ENCODE measurements at places on chromosomes 2 and 18.

DNA sequence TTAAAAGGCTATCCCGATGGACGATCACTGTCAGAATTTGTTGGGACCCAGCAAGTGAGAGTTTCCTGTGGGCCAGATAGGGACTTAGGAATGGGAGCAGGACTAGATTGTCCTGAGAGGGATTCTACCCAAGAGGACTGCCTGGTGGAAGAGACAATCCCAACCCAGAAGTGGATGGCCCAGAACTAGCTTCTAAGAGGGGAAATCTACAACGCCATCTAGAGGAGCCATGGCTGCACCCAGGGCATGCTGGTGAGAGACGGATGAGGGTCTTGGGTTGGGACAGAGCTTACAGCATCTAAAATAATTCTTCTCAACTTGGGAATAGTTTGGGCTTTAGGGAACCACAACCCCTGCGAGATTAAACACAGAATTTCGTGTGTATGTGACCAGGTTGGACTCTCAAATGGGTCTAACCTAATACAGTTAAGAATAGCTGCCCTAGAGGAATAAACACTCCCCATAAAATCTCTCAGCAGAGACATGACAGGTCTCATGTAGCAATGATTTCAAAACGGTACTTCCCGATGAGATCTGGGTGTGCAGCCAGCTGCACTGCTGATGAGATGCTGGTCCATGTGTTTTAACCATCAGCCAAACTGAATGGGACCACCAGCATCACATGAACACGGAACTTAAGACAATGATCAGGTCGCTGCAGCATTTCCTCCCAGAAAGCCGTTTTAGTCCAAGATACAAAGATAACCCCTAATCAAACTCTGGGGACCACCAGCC is 50.8 kb downstream of the CCBE1 start:
- DNase-seq = no peak

GRCh38 chr2:160445673-160446072 is 47.9 kb downstream of the RBMS1 start:
- no peak for DNase-seq

GRCh38 chr2:218997731-218998130 is 4.5 kb upstream of the CRYBA2 start:
- no peak for DNase-seq

GRCh38 chr2:144607891-144608521 is 88.1 kb upstream of the ZEB2 start:
- no peak for DNase-seq

GRCh38 chr2:207432453-207432852 is 97.3 kb upstream of the CREB1 start:
- DNase-seq = no peak

Data from RWPE2 (cell line).